RWPE2 (cell line): ENCODE measurements at places on chromosomes 2 and 18.
A peak's percentile ranks its signal among the peaks of the same experiment; 100 is the strongest.

DNA sequence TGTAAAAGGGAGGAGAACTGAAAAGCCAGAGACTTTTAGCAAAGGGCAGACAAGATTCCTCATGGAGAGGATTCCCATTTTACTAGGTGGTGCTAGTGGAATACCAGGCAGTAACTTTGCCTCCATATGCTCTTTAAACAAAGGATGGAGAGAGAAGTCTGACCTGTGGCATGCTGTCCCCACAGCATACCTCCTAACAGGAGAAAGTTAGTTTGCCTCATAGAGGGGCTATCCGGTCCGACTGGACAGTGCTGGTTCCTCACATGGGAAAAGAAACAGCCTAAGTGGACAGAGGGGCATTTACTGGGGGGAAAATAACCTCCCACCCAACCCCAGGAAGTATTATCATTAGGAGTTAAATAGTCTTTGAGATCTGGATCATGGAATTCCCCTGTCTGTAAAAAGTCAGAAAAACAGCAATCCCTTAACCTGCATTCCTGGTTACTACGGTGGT is 31.6 kb upstream of the GMCL1 start:
- peak overlapping the region; percentile 64 for H3K27ac ChIP-seq
- no peak overlapping the region for H3K4me3 ChIP-seq
- H3K36me3 ChIP-seq: peaks cover 2% of the 10 kb centered on the region; the same call in 1 of the 2 replicates

GRCh38 chr2:171447675-171448074 is 13.6 kb downstream of the DCAF17 start:
- no peaks in the 10 kb centered on the region for H3K4me1 ChIP-seq
- H3K27me3 ChIP-seq: no peaks in the 10 kb centered on the region
- no peak for DNase-seq
- peaks cover 76% of the 10 kb centered on the region for H3K36me3 ChIP-seq

GRCh38 chr2:77028032-77028600 is 494.1 kb downstream of the LRRTM4 start:
- no peak overlapping the region for H3K27ac ChIP-seq
- H3K4me3 ChIP-seq: no peak overlapping the region
- no peak for DNase-seq
- no peaks in the 10 kb centered on the region for H3K4me1 ChIP-seq

GRCh38 chr2:20752293-20752692 is 70.6 kb downstream of the LDAH start:
- H3K27ac ChIP-seq: no peak overlapping the region
- DNase-seq: no peak
- no peaks in the 10 kb centered on the region; the same call in 1 of the 2 replicates for H3K36me3 ChIP-seq
- H3K4me1 ChIP-seq: no peaks in the 10 kb centered on the region
- H3K4me3 ChIP-seq: no peak overlapping the region

DNA sequence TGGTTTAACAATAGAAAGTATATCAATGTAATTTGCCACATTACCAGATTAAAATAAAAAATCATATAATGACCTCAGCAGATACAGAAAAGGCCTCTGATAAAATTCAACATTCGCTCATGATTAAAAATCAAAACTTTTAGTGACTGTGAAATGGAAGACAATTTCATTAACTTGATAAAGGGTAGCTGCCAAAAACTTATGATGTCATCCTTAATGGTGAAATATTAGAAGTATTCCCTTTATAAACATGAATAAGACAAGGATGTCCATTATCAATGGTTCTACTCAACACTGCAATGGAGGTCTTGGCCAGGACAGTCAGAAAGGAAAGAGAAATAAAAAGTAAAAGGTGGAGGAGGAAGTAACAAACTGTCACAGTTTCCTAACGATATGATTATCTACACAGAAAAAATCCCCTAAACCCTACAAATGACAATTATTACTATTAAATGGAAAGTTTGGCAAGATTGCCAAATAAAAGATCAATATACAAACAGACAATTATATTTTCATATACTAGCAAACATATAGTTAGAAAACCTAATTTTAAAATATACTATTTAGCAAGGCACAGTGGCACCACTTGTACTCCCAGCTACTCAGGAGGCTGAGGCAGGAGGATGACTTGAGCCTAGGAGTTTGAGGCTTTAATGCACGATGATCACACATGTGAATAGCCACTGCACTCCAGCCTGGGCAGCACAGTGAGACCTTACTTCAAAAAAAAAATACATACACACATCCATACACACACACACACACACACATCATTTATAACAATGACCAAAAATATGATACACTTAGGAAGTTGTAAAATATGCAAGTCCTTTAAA is 12.8 kb downstream of the METTL8 start:
- DNase-seq: no peak
- H3K4me3 ChIP-seq: no peak overlapping the region
- H3K36me3 ChIP-seq: peaks cover 8% of the 10 kb centered on the region
- H3K4me1 ChIP-seq: peaks cover under 1% of the 10 kb centered on the region

GRCh38 chr2:199994371-199994770 is 39.0 kb downstream of the MAIP1 start:
- no peak overlapping the region for H3K27ac ChIP-seq
- H3K36me3 ChIP-seq: no peaks in the 10 kb centered on the region
- no peaks in the 10 kb centered on the region for H3K27me3 ChIP-seq
- H3K4me1 ChIP-seq: no peaks in the 10 kb centered on the region
- DNase-seq: no peak
- no peak overlapping the region for H3K4me3 ChIP-seq

DNA sequence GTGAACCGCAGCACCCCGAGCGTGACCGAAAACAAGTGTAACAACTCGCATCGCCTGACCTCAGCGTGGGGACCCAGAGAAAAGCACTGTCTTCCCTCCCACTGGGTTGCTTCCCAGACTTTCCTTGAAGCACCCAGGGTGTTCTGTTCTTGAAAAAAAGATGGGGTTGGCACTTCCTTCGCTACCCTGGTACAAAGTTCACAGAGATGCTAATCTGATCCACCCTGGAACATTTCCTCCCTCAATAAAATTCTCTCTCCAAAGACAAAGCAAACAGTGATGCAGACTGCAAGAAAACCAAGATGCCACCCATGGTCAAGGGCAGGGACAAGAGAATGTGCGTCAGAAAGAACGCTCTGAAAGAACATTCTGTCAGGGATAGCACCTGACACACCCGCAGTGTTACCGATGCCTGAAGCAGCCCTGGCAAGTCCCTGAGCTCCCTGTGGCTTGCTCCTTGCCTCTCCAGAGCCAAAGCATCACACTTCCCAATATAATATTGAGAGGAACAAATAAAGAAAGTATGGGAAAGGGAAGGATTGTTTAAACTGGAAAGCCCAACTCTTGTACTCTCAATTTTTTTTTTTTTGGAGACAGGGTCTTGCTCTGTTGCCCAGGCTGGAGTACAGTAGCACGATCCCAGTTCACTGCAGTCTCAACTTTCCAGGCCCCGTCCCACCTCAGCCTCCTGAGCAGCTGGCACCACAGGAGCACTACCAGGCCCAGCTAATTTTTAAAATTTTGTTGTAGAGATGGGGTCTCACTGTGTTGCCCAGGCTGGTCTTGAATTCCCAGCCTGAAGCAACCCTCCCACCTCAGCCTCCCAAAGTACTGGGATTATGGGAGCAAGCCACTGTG is 70.7 kb downstream of the TBC1D8 start:
- no peaks in the 10 kb centered on the region for H3K4me1 ChIP-seq
- H3K4me3 ChIP-seq: no peak overlapping the region
- peaks cover 8% of the 10 kb centered on the region; the same call in 1 of the 2 replicates for H3K36me3 ChIP-seq
- no peak overlapping the region for H3K27ac ChIP-seq
- no peaks in the 10 kb centered on the region for H3K27me3 ChIP-seq

- no peak for DNase-seq
- no peaks in the 10 kb centered on the region for H3K27me3 ChIP-seq
- H3K4me1 ChIP-seq: no peaks in the 10 kb centered on the region
These were observed 162.4 kb downstream of the LRP1B start for GRCh38 chr2:141968433-141968832.

DNA sequence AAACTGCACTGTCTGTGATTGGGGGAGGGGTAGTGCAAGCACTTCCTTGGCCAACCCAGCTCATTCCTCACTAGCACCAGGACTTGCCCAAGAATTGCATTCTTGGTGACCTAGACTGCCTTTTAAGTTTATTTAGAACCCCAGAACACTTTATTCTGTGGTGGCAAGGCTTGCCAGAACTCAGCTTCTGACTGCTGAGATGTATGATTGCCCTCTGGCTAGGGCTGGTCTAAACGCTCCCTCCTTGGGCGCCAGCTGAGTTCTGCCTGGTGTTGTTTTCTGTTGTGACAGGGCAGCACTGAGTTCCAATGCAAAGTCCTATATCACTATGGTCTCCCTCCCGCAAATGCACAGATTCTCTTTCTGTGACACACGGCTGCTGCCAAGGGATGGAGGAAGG is 247.7 kb downstream of the ZNF385B start:
- H3K4me3 ChIP-seq: no peak overlapping the region
- no peaks in the 10 kb centered on the region for H3K36me3 ChIP-seq
- no peaks in the 10 kb centered on the region for H3K4me1 ChIP-seq
- H3K27me3 ChIP-seq: no peaks in the 10 kb centered on the region
- no peak for DNase-seq
- H3K27ac ChIP-seq: no peak overlapping the region

DNA sequence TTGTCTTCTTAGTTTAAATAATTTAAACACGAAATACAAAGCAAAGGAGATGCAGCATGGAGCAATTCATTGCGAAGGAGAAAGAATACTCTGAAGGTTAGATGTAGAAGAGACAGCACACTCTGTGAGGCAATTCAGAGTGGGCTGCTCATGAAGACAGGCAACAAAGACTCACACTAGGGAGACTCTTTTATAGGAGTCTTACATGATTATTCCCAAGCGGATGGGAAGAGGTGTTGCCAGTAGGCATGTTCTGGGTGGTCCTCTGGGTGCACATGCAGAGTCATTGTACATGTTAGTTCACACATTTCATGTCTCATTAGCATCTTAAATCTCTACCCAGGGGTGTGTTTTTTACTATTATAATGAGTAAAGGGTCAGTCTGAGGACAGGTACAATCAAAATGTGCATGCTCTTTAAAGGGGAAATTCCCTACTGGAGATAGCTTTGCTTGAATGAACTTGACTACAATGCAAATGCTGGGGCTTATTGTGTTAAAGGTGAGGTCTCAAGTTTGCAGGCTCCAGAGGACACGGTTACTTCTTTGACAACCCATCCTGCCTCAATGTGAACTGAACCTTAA is 275.5 kb downstream of the CDH19 start:
- H3K4me1 ChIP-seq: no peaks in the 10 kb centered on the region
- no peaks in the 10 kb centered on the region for H3K36me3 ChIP-seq
- no peak for DNase-seq
- H3K4me3 ChIP-seq: no peak overlapping the region

DNA sequence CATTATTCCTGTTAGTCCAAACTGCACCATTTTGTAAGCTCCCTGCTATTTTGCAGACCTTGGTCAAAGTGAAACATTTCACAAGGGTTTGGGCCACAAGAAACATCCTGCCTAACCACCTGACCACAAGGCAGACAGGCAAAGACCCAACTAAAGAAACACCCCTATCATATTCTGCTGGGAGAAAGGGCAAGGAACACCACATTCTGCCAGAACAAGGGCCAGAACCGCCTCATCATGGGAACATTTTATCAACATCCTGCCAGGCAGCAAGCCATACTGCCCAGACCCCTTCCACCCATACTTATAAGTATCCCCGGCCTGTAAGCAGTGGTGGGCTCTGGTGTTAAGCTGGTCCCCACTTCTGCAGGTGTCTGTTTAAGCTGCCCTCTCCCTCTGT is 12.0 kb upstream of the RAB31 start:
- H3K27me3 ChIP-seq: no peaks in the 10 kb centered on the region
- no peak for DNase-seq
- H3K27ac ChIP-seq: no peak overlapping the region
- H3K4me3 ChIP-seq: no peak overlapping the region
- no peaks in the 10 kb centered on the region for H3K36me3 ChIP-seq
- no peaks in the 10 kb centered on the region for H3K4me1 ChIP-seq

GRCh38 chr2:180222644-180223043 is 215.5 kb upstream of the CWC22 start:
- no peak overlapping the region for H3K27ac ChIP-seq
- peaks cover 8% of the 10 kb centered on the region for H3K4me1 ChIP-seq
- no peak overlapping the region for H3K4me3 ChIP-seq
- no peak for DNase-seq
- no peaks in the 10 kb centered on the region for H3K27me3 ChIP-seq
- H3K36me3 ChIP-seq: no peaks in the 10 kb centered on the region

GRCh38 chr2:61855318-61855613 is 1.4 kb upstream of the FAM161A start:
- H3K36me3 ChIP-seq: no peaks in the 10 kb centered on the region
- no peaks in the 10 kb centered on the region for H3K4me1 ChIP-seq
- DNase-seq: no peak
- H3K27ac ChIP-seq: peak overlapping the region; percentile 57
- no peaks in the 10 kb centered on the region for H3K27me3 ChIP-seq
- peak overlapping the region; percentile 65 for H3K4me3 ChIP-seq

DNA sequence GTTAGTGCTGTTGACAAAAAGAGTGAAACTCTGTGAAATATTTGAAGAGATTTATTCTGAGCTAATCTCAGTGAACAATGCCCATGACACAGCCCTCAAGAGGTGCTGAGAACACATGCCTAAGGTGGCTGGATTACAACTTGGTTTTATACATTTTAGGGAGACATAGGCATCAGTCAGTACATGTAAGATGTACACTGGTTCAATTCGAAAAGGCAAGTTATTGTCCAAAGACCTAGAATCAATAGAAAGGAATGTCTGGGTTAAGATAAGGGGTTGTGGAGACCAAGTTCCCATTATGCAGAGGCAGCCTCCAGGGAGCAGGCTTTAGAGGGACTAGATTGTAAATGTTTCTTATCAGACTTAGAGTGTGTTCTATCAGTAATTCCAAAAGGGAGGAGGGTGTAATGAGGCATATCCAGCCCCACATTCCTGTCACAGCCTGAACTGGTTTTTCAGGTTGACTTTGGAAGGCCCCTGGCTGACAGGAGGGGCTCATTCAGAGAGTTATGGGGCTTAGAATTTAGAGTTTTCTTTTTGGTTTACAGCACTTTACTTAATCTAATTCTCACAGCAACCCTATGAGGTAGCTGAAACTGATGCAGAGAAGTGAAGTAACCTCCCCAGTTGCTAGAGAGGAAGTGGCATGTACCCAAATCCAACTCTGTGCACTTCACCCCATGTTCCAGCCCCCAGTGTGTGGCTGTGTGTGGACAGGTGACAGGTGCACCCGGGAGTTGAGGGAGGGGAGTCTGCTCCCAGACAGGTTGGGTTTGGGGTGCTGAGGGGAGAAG is 28.3 kb upstream of the ASAP2 start:
- peaks cover 37% of the 10 kb centered on the region for H3K4me1 ChIP-seq
- no peaks in the 10 kb centered on the region for H3K36me3 ChIP-seq
- DNase-seq: no peak
- peak overlapping the region; percentile 97 for H3K27ac ChIP-seq
- no peaks in the 10 kb centered on the region for H3K27me3 ChIP-seq
- no peak overlapping the region for H3K4me3 ChIP-seq

DNA sequence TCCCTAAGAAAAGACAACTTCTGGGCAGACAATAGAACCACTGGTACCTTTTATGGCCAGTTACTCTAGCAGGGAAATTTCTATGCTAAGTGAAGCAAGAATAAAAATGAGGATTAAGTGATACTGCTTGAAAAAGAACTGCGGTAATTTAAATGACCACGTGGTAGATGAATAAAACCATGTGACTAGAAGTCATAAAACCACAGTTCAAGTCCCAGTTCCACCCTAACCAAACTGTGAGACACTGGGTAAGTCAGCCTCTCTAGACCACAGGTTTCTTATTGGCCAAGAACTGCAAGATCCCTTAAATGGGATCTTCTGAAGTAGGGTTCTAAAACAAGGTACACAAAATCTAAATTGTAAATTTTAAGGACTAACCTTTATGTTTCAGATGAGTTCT is 12.7 kb downstream of the TMEM237 start:
- DNase-seq: no peak
- peaks cover 85% of the 10 kb centered on the region for H3K36me3 ChIP-seq
- H3K27me3 ChIP-seq: no peaks in the 10 kb centered on the region
- H3K27ac ChIP-seq: no peak overlapping the region
- H3K4me1 ChIP-seq: no peaks in the 10 kb centered on the region
